NCI-H2081 treated with DMSO at 0.1 percent for 48 hours (cell line): ENCODE measurements at places on chromosomes 5 and 9.

DNA sequence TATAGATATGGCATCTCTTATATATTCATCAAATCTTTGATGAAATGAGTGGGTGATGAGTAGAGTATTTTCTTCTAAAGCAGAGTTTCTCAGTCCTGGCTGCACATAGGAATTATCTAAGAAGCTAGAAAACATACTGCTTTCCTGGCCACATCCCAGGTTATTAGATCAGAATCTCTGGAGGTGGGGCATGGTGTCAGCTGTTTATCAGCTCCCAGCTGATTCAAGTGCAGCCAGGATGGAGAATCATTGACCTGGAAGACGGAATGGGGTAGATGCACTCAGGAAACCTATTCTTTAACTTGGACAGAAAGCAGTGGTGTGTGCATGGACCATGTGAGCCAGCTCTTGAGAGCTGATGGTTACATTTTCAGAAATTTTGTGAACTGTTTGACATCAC lies 108.1 kb upstream of the IL6ST start:
- DNase-seq: no peak

GRCh38 chr5:147072622-147073021 lies 162.2 kb upstream of the STK32A start:
- DNase-seq: no peak

GRCh38 chr5:79736528-79737514 lies 47.2 kb downstream of the CMYA5 start:
- no peak for DNase-seq

DNA sequence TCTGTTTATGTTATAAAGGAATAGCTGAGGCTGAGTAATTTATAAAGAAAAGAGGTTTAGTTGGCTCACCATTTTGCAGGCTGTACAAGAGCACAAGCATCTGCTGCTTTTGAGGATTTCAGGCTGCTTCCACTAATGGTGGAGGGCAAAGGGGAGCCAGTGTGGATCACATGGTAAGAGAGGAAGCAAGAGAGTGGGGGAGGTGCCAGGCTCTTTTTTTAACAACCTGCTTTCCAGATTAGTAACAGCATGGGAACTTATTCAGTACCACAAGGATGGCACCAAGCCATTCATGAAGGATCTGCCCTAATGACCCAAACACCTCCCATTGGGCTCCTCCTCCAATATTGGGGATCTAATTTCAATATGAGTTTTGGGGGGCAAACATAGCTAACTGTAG lies 40.4 kb downstream of the CCL28 start:
- no peak for DNase-seq

DNA sequence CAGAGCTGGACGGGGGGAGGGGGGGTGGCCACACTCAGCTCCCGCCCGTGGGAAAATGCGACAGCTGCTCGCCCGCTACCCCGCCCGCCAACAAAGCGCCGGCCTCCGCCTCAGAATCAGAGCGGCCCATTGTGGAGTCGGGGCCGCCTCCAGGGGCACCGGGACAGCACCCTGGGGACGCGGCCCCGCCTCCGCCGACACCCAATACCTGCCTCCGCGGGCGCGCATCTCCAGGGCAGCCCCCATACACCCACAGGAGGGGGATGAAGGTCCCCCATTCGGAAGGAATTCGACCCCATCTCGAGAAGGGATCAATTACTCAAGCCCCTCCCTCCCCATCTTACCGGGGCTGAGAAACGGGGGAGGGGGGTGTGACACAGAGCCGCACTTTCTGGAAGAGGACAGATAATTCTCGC lies 1.3 kb downstream of the NOTCH1 start:
- DNase-seq: no peak

DNA sequence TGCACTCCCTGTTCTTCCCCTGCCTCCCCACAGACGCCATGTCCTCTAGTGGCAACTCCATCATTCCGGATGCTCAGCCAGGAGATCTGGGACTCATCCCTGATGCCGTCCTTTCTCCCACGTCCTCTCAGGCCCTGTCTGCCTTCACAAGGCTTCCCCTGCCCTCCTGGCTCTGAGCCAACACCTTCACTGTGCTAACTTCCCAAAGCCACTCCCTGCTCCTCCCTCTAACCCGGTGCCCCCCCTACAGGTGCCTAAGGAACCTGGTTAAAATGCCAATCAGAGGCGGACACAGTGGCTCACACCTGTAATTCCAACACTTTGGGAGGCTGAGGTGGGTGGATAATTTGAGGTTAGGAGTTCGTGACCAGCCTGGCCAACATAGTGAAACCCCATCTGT lies 67.6 kb downstream of the LMX1B start:
- no peak for DNase-seq

GRCh38 chr5:102809033-102809432 lies 53.9 kb downstream of the PAM start:
- no peak for DNase-seq

DNA sequence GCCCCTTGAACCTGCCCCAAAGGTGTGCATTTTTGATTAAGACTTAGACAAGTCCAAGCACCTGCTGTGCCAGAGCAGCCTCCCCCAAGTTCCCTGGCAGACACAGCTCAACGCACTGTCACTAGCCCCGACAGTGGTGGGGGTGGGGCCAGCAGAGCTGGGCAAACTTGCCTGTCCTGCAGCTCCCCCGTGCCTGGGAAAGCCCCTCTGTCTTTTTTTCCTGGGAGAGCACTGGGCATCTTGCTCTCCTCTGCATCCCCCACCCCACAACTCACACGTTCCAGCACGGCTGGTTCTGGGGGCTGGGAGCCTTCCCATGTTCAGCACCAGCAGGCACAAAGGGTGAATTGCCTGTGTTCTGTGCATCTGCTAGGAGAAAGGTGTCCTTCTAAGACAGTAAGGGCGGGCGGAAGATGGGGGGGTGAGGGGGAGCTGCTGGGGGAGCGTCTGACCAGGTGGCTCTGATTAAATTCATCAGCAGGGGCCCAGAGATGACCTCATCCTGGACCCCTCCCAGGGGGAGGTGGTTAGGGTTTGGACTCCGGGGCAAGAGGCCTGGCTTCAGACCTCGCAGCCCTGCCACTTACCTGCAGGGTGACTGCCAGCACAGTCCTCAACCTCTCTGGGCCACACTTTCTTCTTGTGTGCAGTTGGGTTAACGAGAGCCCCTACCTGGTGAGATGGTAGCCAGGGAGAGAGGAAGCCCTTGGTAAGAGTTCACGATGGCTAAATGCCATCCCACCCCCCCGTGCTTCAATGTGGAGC lies 23.5 kb downstream of the HMCN2 start:
- no peak for DNase-seq

- DNase-seq: no peak
Observed at GRCh38 chr5:175731172-175731571, 73.3 kb downstream of the HRH2 start.

DNA sequence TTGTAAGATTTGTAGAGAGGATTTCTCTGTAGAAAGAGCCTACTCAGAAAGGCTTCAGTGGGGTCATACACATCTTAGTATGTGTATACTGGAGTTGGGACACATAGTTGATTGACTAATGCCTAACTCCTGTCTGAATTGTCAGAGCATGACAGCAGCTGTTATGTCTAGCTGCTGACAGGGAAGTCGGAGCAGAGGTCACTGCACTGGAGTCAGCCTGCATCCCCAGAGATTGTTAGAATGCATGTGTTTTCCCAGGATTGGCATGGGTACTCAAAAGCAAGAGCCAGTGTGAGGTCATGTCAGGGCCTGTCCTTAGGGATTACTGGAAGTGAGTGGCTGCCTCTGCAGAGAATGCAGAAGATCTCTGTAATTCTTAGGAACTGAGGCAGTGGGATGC lies 82.7 kb downstream of the ITGA1 start:
- no peak for DNase-seq

DNA sequence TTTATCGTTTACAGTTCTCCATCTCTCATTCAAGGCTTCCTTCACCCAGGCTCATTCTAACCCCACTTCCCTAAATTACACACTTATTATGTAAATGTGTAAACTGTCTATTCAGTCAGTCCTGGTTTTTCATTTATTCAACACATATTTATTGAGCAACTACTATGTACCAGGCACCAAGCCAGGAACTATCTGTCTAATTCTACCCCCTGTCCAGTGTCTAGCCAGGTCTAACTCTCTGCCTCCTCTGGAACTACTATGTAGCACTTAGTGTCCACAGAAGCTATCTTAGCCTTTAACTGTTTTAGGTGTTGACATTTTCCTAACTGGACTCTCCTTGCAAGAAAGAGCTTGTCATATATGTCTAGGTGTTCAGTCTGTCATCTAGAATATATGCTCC lies 56.5 kb downstream of the PDE4D start:
- no peak for DNase-seq

- DNase-seq: no peak
Observed at GRCh38 chr9:75451505-75451904, 363.2 kb downstream of the OSTF1 start.

- DNase-seq: no peak
Observed at GRCh38 chr9:112063151-112063550, 111.9 kb downstream of the SUSD1 start.

GRCh38 chr5:34045996-34046395 lies 3.0 kb upstream of the C1QTNF3 start:
- no peak for DNase-seq

GRCh38 chr5:57243286-57244137 lies 69.7 kb downstream of the GPBP1 start:
- no peak for DNase-seq

DNA sequence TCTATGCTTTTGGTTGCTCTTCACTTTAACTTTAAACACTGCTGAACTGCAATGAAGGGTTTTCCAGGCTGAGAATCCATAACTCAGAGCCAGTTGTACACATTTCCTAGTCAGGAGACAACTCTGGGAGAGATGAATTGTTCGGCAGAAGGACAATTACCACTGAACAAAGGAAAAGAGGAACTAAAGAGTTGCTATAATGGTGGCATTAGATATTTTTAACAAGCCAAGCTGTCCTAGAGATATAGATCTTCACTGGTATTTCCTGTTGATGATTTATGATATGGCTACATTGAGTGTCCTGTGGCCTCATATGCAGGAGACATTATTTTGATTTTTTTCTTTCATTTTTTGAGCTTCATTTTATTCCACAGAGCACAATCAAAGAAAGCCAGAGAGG lies 219.1 kb upstream of the PCSK5 start:
- DNase-seq: no peak

- no peak for DNase-seq
Observed at GRCh38 chr5:150299571-150300327, 3.0 kb downstream of the ARSI start.

DNA sequence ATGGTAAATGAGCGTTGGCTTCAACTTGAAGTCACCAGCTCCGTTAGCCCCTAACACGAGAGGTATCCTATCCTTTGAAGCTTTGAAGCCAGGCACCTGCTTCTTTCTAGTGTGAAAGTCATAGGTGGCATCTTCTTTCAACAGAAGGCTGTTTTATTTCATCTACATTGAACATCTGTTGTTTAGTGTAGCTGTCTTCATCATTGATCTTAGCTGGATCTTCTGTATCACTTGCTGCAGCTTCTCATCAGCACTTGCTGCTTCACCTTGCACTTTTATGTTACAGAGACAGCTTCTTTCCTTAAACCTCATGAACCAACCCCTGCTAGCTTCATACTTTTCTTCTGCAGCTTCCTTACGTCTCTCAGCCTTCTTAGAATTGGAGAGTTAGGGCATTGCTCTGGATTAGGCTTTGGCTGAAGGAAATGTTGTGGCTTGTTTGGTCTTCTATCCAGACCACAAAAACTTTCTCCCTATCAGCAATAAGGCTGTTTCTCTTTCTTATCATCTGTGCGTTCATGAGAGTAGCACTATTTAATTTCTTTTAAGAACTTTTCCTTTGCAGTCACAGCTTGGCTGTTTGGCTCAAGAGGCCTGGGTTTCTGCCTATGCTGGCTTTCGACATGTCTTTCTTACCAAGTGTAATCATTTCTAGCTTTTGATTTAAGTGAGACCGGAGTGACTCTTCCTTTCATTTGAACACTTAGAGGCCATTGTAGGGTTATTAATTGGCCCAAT lies 47.2 kb downstream of the PCSK5 start:
- no peak for DNase-seq

GRCh38 chr9:69168709-69169217 lies 5.3 kb upstream of the TJP2 start:
- DNase-seq: peak; percentile 19

DNA sequence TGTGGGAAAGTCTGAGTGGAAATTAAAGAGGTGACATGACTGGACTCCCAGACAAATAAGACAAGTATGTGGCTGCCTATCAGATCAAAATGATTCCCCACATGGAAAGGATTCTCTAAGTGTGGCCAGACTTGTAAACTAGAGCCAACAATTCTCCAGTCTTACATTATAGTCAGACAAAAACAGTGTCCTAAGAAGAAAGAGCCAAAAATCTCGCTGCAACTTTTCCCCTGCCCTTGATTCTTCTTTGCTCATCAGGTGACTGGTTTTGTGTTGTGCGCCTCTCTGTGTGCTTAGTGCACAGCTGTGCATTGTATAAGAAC lies 164.2 kb upstream of the TARS1 start:
- DNase-seq: no peak

- no peak for DNase-seq
Observed at GRCh38 chr5:138843316-138844124, 31.6 kb downstream of the LRRTM2 start.

- no peak for DNase-seq
Observed at GRCh38 chr9:104969116-104969515, 41.2 kb upstream of the ABCA1 start.

GRCh38 chr5:66246608-66247007 lies 102.5 kb downstream of the SREK1 start:
- DNase-seq: no peak

DNA sequence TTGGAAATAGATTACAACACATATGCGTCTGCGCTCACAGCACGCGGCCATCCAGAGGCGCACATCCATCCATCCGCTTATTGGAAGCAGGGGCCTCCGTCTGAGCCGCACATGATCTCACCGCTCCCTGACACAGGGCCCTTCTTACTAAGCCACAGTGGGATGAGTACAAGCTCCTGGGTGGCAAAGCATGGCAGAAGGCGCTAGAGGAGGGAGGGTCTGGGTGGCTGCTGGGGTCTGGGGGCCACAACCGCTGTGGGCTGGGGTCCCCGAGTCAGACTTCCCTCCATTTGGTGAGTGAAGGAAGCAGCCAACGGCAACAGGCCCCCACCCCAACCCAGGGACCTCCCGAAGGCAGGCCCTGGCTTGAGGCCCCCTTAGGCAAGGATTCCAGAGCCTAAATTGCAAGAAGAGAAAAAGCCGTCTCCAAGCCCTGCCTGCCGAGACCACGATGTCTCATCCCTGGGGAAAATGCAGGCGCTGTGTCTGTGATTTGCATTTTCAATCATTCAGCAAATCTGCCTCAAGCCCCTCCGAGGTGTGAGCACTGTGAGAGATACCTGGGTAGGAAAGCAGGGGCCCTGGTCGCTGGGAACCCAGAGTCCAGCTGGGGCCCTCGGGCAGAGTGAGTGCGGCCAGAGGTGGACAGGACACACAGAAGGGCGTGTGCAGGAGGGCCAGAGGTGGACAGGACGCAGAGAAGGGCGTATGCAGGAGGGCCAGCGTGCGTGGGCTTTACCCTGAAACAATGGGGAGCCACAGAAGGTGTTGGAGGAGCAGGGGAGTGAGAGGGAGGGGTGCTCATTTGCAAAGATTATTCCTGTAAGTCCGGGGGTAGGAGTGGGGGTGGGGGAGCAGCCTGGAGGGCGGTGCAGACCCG lies 135.7 kb downstream of the OLFM1 start:
- DNase-seq: no peak

- DNase-seq: no peak
Observed at GRCh38 chr9:32426278-32426939, 42.0 kb downstream of the ACO1 start.

- DNase-seq: no peak
Observed at GRCh38 chr9:110615498-110615897, 36.0 kb upstream of the SVEP1 start.

GRCh38 chr5:35855187-35855586 lies 1.5 kb upstream of the IL7R start:
- DNase-seq: no peak

GRCh38 chr5:149419859-149420544 lies 40.9 kb upstream of the IL17B start:
- no peak for DNase-seq
